NCI-H345 (cell line): ENCODE measurements at places on chromosomes 3 and 15.

GRCh38 chr3:72487946-72488737, 360.1 kb downstream of the SHQ1 start:
- DNase-seq = no peak

- no peak for DNase-seq
Observed at GRCh38 chr3:23329471-23330105, 126.5 kb downstream of the UBE2E2 start.

DNA sequence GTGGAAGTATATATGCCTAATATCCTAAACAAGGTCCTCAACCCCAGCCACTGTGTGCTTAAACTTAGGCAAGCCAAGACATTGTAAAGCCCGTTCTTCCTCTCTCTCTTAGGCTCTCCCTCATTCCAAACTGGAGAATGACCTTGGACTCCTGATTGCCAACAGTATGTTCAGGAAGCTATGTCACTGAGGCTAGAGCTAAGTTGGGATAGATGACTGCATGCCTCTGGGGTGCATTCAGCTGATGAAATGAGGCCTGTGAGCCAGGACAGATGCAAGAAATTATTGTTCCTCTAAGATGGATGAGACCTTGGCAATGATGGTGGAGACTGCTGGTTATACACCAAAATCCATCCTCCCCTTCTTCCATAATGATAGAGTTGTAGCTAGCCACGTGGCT, 27.9 kb upstream of the TBC1D21 start:
- no peak for DNase-seq

DNA sequence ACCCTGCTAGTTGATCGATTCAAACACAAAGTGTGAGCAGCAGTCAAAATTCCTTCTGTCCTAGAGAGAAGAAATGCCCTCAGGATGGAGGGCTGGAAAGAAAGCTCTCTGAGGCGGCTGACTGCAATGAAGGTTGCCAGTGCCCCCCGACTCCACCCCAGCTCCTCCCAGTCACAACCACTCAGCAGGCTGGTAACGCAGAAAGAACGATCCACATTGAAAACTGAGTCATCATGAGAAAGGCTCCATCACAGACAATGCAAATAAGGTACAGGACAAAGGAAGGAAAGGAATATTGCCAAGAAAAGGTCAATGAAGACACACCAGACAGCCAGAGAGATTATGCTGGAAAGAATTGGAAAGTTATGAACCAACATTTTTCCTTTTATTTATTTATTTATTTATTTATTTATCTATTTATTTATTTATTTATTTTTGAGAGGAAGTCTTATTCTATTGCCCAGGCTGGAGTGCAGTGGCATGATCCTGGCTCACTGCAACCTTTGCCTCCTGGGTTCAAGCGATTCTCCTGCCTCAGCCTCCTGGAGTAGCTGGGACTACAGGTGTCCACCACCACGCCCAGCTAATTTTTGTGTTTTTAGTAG, 17.4 kb upstream of the VGLL4 start:
- no peak for DNase-seq

DNA sequence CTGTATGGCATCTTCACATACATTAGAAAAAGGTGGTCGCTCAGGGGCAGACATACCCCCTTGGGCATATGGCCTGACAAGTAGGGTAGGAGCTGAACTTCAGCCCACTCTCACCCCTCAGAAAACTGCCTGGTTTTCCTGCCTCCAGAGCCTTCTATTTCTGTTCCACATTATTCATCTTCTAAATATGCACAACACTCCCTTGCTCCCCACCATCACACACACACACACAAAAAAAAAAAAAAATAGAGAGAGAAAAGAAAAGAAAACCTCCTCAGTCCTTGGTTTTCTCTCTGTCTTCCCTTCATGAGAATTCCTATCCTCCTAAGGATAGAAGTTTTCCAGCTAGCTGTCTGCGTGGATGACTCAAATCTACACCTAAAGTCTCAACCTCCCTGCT, 5.6 kb upstream of the ROPN1 start:
- no peak for DNase-seq

DNA sequence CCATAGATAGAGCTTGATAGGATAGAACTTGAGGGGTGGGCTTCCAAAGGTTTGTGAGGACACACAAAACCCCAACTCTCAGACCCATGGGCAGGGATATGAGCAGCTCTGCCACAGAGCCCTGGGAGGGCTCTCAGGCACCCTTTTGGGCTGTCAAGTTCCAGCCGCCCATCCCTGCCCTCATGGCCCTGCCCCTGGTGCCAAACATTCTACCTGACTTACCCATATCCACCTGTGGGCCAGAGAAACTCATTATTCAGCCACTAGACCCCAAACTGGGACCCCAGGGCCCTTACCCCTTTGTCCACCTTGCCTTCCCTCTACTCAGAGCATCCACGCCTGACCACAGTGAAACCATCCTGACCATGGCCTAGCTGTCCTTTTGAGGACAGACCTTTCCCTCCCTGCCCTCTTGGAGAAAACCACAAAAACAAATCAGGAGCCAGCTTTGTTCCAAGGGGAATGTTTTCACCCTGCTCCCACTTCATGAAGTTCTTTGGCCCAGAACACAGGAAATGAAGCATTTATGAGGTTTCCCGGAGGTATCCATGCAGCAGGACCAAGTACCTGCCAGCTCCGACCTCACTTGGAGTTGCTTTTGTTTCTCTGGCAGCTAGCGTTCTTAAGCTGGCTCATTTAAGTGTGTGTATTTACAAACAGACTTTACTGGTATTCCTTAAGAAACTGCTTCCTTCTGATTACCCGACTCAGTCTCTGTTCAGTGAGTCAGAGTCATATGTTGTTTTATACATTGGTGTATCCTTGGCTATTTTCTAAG, 34.2 kb upstream of the GALNT15 start:
- no peak for DNase-seq

GRCh38 chr3:195708626-195709481, 11.9 kb upstream of the MUC20 start:
- no peak for DNase-seq

DNA sequence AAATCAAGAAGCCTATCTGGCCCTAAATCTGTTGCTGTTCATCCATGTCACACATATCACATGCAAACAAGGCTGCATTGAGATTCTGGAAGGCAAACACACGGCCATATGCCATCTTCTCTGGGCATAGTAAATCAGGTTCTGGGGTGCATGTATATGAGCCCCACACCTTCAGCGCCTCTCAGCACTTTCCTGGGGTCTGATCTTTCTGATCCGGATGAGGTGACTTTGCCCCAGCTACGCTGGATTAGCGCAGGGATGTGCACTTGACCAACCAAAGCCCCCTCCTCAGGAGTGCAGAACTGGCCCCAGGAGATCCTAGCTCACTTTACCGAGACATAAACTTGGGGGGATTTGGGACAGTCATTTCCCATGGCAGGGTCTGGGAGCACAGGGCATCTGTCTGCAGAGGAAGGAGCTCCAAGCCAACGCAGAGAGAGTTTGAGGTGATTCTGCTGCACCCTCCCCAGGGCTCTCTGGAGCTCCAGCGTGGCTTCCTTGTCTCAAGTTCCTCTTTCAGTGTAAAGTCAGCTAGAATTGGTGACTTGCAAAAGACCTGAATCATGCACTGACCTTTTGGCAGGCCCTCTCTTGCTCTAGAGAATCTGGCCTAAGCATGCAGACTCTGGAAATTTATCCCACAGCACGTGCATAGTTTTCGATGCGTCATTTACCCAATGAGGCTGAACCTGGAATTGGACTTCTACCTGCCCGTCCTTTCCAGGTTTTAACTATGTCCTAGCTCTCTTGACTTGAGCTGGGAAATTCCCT, 63.5 kb upstream of the KLF13 start:
- DNase-seq = no peak

GRCh38 chr3:107854733-107855132, 236.1 kb downstream of the CD47 start:
- no peak for DNase-seq

DNA sequence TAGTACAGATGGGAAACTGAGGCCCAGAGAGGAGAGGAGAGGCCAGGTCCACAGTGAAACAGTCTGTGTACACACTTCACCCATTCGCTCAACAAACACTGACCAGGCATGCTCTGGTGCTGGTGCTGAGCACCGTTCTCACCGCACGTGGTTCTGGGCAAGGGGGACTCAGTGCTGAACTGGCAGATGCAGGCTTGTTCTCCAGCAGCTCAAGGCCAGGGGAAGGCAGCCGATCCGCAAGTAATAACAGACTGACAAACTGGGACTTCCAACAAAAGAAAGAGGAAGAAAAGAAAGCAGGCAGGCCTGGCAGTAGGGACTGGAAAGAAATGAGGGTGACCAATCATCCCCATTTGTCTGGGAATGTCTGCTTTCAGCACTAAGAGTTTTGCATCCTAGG, 25.6 kb upstream of the LINGO1 start:
- no peak for DNase-seq

GRCh38 chr15:95763426-95763825, 567.1 kb upstream of the NR2F2 start:
- DNase-seq = no peak

GRCh38 chr3:46854555-46854991, 8.7 kb downstream of the MYL3 start:
- no peak for DNase-seq

DNA sequence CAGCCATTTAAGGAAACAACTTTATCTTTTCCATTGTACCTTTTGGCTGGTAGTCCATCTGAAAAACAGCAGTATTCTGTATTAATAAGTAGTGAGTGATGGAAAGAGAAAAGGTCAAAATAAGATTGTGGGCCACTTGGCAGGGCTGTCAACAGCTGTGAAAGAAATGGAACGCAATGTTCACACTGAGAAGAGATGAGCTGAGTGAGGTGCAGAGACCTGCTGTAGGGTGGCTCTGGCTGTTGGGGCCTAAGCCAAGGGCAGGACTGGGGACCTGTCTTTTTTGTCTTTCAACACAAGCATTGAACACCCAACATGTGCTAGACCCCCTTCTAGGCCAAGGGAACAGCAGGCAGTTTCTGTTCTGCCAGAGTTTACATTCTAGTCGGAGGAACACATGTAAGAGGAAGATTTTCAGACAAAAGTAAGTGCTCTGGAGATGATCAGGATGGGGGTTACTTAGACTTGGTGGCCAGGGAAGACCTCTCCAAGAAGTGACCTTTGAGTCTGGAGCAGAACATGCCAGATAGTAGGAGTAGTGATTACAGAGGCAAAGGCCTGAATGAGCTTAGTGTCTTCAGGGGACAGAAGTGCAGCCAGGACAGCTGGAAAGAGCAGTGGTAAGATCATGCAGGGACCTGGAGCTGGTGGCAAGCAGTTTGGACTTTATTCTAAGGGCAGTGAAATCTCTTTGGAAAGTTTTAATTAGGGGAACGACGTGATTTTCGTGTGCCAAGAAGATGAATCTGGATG, 29.6 kb downstream of the TSEN2 start:
- no peak for DNase-seq

- DNase-seq = no peak
Observed at GRCh38 chr3:113287111-113287802, 75.9 kb downstream of the BOC start.

DNA sequence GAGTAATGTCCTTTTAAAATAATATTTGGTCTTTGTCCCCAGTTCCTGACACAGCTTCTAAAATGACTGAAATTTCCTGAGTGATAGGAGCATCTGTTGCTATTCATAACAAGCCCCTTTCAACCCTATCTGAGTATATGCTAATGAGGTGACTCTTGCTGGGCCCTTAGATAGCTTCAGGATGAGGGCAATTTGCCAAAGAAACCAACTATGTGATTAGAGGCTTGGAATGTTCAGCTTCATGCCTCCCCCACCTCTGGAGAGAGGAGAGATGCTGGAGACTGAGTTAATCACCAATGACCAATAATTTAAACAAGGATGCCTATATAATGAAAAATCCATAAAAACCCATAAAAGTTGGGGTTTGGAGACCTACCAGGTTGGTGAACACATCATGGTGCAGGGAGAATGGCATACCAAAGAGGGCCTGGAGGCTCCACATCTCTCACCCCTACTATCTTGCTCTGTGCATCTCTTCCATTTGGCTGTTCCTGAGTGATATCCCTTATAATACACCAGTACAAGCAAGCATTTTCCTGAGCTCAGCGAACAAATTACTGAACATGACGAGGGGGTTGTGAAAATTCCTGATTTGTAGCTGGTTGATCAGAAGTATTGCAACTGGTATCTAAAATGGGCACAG, 189.2 kb downstream of the ECT2 start:
- DNase-seq = no peak

DNA sequence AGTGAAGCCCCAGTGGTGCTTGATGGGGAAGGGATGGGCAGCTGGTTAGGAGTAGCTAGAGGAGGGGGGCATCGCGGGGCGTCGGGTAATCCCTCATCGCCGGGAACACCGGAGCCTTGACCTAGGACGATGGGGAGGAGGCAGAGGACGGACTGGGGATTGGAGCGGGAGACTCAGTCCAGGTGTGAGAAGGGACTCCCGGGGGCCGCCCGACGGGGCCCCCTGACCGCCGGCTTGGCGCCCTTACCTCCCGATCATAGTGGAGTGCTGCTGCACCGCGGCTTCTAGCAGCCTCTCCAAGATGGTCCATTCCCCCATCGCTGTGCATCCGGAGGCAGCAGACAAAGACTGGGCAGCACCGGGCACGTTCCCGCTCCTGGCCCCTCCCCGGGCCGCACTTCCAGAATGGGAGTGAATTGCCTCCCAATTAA, 612 bp downstream of the GJD2 start:
- DNase-seq = no peak

DNA sequence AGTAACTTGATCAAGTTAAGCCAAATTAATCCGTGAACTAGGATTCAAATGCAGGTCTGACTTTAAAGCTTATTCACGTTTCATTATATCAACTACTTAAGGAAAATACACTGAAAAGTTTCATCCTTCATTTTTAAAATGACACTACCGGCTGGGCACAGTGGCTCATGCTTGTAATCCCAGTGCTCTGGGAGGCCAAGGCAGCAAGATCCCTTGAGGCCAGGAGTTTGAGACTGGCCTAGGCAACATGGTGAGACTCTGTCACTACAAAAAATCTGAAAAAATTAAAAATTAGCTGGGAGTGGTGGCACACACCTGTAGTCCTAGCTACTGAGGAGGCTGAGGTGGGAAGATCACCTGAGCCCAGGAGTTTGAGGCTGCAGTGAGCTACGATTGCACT, 3.7 kb downstream of the RUBCN start:
- DNase-seq = no peak

- DNase-seq = no peak
Observed at GRCh38 chr3:179882292-179882691, 154.4 kb downstream of the PEX5L start.

GRCh38 chr15:26661748-26662147, 111.1 kb downstream of the GABRB3 start:
- no peak for DNase-seq

DNA sequence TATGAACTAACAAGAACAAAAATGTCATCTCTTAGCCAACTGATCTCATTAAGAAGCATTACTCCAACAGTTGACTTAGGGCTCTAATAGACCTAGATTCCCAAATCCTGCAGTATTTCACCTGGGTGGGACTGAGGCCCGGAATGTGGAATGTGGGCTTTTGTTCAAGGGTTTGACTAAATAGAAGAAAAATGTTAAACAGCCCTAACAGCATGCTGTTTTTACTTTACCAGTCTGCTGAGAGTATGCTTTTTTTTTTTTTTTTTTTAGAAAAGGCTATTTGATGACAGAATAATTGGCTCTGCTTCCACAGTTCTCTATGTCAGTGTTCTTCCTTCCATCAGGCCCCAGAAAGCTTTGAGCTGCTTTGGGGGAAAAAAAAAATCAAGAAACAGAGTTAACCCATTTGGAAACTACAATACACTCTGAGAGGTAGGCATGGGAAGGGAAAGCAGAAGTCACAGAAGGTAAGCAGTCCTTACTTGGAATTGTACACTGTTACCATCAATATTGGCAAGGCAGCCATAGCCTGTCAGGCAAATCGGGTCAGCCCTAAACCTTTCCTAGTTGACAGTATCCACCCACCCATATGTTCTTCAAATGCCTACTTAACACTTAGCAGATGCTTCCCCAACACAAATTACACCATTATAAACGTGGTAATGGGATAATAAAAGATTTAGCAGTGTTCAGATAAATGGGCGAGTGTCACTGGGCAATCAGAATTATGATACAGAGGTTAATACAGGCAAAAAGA, 224.2 kb downstream of the CNTN3 start:
- no peak for DNase-seq
